ENCODE measurements at places on chromosomes 1 and 21. TPM values are rescaled to one million over a fixed set of nuclear protein-coding genes. Genes with fewer than 3 reads are reported as not detected.

DNA sequence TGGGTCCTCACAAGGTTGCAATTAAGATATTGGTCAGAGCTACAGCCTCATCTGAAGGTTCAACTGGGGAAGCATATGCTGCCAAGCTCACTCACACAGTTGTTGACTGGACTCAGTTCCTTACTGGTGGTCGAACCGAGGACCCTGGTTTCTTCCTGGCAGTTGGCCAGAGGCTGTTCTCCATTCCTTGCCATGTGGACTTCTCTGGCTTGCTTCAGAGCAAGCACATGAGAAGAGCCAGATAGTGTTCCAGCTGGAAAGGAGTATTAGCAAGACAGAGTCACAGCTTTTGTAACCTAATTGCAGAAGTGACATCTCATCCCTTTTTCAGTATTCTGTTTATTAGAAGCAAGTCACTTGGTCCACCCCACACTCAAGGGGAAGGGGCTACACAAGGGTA, 23.6 kb downstream of the POU2F1 start:
- H3K36me3 ChIP-seq, result 0 out of 2 replicates have a peak, but pooled peaks cover 5% of the 10 kb centered on the region
- H3K27me3 ChIP-seq, result no peaks in the 10 kb centered on the region
- peaks cover 17% of the 10 kb centered on the region for H3K4me1 ChIP-seq
- no peak overlapping the region for H3K27ac ChIP-seq

DNA sequence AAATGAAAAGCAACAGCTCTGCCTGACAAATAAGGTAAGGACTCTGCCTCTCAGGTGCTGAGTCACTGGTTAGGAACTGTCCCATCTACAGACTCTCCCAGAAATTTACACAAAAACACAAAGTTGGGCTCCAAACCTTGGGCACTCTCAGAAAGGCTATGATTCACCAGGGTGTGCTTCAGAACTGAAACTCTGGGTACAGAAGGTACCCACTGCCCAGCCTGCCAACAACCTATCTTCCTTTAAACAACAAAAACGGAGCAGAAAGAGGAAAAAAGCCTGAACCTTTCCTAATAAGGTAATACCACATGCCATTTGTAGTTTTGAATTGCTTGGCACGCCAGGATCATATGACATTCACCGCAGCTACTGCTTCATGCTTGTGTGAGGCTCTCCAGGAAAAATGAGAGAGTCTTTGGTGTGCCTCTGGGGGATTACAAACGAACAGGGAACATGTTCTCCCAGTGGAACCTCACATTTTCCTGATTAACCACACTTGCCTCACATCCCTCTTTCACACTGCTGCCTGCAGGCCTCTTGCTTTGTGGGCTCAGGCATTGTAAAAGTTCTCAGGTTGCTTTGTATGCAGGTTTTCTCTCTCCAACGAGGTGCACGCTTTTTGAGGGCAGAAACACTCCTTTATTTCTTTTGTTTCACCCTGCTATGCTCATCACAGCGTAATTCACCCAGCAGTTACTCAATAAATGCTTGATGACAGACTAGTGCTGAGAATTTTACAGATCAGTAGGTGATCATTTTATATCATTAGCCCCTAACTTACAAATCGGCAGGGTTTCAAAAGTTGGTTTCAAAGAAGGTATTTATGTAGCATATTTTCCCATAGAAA, 65.1 kb downstream of the GADD45A start:
- no peaks in the 10 kb centered on the region for H3K27me3 ChIP-seq
- peak; percentile 77 for DNase-seq
- peaks cover 17% of the 10 kb centered on the region for H3K36me3 ChIP-seq

DNA sequence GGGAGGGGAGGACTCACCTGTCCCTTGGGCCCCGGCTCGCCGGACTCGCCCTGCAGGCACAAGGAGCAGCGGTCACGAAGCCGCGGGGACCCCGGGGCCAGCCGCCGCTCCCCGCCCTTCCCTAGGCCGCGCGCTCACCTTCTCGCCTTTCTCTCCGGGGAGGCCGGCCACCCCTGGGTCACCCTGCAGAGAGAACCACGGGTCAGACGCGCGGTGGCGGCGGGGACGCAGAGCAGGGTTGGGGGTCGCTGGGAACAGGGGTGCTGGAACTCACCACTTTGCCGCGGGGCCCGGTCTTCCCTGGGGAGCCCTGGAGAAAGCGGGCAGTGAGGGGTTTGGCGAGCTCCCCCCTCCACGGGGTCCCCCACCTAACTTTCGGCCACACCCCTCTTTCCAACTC, 13.3 kb downstream of the COL9A2 start:
- DNase-seq, result no peak
- no peaks in the 10 kb centered on the region for H3K4me1 ChIP-seq
- H3K27ac ChIP-seq, result no peak overlapping the region
- no peak overlapping the region for H3K4me3 ChIP-seq

The MPL gene
- total RNA-seq, result not detected

The ZBED6 gene
- 26.9 TPM for total RNA-seq

All from HFFc6 (cell line).